IPS-NIHi11 (cell line): ENCODE measurements at places on chromosomes 5 and 9.

- no peak for DNase-seq
Measured at GRCh38 chr9:113148781-113149510, 1.9 kb upstream of the SLC31A2 start.

- DNase-seq, result no peak
Measured at GRCh38 chr5:86997516-86997915, 270.2 kb upstream of the RASA1 start.

DNA sequence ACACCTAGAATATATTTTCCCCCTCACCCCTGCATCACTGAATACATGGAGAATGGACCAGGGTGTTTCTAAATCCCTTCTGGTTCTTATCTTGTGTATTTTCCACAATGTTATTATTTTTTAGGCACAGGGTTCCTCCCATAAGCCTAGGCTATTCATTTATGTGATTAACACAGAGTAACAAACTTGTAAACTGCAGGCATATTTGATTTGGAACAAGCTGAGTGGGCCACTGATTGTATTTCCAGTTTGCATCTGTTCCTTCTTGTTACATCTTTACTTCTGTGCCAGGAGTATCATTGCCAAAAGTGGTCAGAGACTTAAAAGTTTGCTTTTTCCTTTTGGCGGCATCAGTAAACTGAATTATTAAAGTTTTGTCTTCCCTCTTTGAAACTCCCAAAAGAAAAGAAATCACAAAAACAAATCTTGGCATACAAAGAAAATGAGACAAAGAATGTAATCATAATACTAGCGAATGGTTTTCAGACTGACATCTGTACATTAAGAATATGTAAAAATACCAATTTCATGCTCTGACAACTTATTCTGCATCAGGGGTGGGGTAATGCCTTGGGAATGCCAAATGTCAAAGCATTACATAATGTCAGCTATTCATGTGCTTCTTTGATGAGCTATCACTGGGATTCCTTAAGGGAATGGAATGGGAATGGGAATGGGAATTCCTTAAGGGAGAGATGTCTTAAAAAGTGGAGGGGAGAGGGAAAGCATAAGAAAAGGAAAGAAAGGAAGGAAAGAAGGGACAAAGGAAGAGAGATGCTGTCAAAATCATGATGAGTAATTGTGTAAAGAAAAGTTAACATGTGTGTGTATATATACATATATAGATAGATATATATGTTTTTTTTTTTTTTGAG lies 22.2 kb upstream of the PAX5 start:
- DNase-seq, result no peak

DNA sequence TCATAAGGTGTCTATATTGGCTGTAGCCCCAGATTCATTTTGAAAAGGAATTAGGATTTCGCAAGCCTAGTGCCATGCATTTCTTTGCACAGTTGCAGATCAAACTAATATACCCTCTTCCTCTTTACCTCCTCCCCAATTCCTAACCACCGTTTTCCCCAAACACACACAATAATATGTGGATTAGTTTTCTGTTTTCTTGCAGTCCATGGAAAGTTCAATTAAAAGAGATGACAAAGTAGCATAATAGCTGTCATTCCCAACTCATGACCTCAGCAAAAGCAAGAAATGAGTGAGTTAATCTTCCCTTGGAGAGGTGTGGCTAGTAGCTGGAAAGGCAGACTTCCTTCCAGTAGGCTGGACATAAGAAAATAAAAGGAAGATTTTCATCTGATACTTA lies 349.1 kb downstream of the TMEM232 start:
- no peak for DNase-seq

GRCh38 chr9:106677830-106678229 lies 185.1 kb upstream of the ZNF462 start:
- no peak for DNase-seq

DNA sequence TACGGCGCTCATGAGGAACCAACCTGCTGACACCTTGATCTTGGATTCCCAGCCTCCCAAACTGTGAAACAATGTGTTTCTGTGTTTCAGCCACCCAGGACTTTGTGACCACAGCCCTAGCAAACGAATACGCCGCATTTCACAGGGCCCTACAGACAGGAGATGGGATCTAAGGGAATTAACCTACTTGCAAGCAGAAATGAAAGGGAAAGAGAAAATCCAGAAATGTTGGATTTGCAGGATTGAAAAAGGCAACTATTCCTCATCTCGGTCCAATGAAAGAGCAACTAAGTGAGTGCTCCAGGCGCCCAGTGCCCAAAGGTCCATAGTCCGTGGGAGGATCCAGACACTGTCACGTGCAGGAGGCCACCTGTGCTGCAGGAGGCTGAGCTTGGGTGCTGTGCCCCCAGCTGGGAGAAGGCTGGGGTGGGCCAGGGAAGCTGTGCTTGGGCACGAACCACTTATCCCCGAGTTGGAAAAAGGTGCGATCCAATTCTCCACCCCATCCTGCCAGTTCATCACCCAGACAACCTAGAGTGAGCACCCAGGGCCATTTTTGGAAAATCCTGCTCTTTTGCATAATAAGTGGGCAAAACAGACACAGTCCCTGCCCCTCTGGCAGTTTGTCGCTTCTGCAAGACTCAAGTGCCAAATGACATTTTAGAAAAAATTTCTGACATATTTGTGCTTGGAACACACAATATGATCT lies 177.9 kb downstream of the C9orf50 start:
- no peak for DNase-seq
